ENCODE measurements at places on chromosomes 6 and 20. TPM values are rescaled to one million over a fixed set of nuclear protein-coding genes. Genes with fewer than 3 reads are reported as not detected.

- no peak for DNase-seq
Measured at GRCh38 chr20:4401601-4402000, 320.1 kb upstream of the PRND start.

The FAM50B gene
- polyA plus RNA-seq: 3.3 TPM

DNA sequence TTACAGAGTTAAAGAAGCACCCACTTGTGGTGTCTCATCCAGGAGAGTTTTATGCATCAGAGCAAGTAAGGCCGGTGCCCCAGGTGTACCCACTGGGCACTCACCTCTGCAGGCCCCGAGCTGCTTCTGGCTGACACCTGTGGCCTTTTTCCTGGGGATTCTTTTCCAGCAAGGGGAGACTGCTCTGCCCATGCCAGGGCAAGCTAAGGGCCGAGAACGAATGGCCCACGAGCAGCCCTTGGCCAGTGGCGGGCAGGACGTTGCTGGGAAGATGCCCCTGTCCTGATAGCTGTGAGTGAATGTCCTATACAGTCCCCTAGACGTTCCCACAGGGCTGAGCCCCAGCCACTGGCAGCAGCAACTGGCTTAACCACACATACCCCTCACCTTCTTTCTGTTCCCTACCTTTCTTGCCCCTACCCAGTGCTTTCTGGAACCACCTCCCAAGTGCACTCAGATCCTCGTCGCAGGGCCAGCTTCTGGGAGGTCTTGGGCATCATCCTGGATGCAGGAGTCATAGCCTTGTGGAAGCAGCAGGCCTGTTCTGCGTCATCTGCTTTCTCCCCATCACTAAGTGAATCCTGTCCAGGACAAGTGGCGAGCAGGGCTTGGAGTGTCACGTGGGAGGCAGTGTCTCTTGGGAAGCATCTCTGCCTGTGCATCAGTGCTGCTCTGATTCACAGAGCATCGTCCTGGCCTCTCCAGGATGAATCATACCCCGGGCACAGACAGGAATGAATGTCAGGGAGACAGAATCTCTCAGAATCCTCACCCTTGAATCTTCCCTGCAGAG lies 32.5 kb downstream of the SYNDIG1 start:
- DNase-seq: no peak

DNA sequence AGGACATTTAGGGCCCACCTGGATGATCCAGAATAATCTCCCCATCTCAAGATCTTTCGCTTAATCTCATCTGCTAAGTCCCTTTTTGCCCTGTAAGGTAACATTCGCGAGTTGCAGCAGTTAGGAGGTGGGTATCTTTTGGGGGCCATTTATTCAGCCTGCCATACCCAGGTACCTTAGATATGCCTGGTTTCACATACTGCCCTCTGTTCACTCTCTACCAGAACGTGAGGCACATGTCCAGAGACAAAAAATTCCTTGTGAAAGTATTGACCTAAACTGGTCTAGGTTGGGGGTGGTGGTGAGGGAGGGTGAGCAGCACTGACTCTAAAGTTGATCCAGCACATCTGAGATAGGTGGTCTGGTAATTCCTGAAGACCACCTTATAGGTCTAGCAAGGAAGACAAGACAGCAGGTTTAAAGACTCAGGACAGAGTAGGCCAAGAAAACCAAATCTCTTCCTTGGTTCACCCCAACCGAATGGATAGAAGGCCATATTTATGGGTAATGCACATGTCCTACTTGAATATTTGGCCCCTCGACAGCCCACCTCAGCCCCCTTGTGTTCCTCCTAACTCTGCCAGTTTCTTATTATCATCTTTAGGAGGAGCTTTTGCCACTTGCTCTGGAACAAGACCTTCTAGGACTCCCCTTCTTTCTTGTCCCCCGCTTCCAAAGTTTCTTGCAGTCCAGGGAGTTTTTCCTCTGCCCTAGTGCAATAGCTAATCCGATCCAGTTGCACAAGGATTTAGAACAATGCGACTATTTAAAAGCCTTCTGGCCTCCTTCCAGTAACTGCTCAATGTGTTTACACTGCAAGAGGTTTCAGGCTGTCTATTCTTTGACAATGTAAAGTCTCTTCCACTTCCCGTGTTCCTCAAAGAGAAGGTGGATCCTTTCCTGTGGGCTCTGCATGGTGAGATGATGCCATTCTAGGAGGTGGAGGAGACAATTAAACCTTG lies 213.0 kb upstream of the LAMP5 start:
- DNase-seq: no peak

DNA sequence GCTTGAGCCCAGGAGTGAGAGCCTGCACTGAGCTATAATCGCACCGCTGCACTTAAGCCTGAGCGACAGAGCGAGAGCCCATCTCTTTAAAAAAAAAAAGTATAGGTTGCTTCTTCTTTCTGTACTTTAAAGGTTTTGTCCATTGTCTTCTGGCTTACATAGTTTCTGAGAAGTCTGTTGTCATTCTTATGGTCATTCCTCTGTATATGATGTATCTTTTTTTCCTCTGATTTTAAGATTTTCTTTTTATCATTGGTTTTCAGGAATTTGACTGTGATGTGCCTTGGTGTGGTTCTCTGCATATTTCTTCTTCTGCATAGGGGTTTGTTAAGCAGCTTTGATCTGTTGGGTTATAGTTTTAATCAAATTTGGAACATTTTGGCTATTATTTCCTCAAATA lies 29.1 kb downstream of the QRSL1 start:
- DNase-seq: no peak

- DNase-seq: no peak
Measured at GRCh38 chr6:23316131-23316530, 746.8 kb downstream of the HDGFL1 start.

- DNase-seq: no peak
Measured at GRCh38 chr6:155185544-155185943, 78.3 kb upstream of the CLDN20 start.

The NRSN1 gene
- polyA plus RNA-seq: not detected

GRCh38 chr6:2514965-2515543 lies 235.7 kb downstream of the MYLK4 start:
- no peak for DNase-seq

The TRIM10 gene
- not detected for polyA plus RNA-seq

Data from CD14-positive monocyte (primary cell).